Peyer's patch (tissue), 4 donors: ENCODE measurements at places on chromosomes 5 and 9. TPM values are rescaled to one million over a fixed set of nuclear protein-coding genes. Genes with fewer than 3 reads are reported as not detected.

The POMT1 gene
- total RNA-seq: 37.1 TPM

The PCDH12 gene
- 0.53 TPM for total RNA-seq

The PRR16 gene
- 3.3 TPM for total RNA-seq

The TMC1 gene
- total RNA-seq: not detected

The RARS1 gene
- total RNA-seq: 81.5 TPM

The DRD1 gene
- total RNA-seq: 0.13 TPM

The SLC27A6 gene
- not detected for total RNA-seq

The COMMD10 gene
- total RNA-seq: 14.2 TPM

The MINAR2 gene
- not detected for total RNA-seq

The ENG gene
- 24.3 TPM for total RNA-seq

The PDZD2 gene
- 0.53 TPM for total RNA-seq

The WDR38 gene
- total RNA-seq: not detected

The CDH6 gene
- total RNA-seq: 0.88 TPM

The HTR4 gene
- 45.4 TPM for total RNA-seq

The SV2C gene
- 0.18 TPM for total RNA-seq

The NR5A1 gene
- 0.18 TPM for total RNA-seq

The NTNG2 gene
- 0.76 TPM for total RNA-seq

The TGFBI gene
- total RNA-seq: 56.9 TPM

The DCTN4 gene
- total RNA-seq: 75.9 TPM

The PRELID2 gene
- 110 TPM for total RNA-seq

The CDH10 gene
- not detected for total RNA-seq

The TSSK1B gene
- not detected for total RNA-seq

The FCN2 gene
- not detected for total RNA-seq

The SCAI gene
- total RNA-seq: 13.8 TPM

The MEIKIN gene
- not detected for total RNA-seq

The PCDHAC2 gene
- total RNA-seq: 0.67 TPM

The SLCO6A1 gene
- total RNA-seq: not detected
